ENCODE measurements at places on chromosomes 5 and 9.

- no peak for DNase-seq
These were observed 70.1 kb downstream of the RFX3 start for GRCh38 chr9:3455717-3456116.

DNA sequence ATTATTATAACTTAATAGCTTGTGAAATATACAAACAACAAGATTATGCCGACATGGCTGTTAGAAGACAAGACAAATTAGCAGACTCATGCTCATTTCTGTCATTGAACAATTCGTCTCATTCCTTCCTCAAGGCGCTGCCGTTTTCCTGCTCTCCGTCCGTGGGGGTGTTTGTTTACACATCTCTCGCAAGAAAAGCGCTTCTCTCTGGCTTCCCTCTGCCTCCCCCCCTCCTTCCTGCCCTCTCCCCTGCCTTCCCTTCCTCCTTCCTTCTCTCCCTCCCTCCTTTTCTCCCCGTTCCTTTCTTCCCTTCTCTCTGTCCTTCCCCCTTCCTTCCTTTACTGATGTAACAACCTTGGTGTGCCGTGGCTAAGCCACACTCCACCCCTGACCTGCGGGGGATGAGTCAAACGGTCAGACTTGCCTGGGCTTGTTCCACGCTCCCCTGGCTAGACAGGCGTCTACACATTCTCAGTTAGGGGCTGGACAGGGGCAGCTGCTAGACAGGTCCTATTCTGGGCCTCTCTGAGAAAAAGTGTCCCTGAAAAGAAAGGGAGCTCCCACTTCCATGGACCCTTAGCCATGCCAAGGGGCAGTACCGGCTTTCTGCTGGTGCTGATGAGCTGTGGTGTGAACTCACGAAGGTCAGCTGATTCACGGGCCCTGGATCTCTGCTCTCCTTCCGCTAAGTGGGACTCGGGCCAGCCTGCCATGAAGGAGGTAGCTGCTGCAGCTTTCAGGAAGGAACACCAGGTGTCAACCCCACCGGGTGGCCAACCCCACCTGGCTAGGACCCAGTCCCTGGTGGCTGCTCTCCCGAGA, 32.0 kb upstream of the SPTLC1 start:
- DNase-seq: no peak

GRCh38 chr9:113528811-113529210, 65.3 kb downstream of the RGS3 start:
- DNase-seq: no peak

DNA sequence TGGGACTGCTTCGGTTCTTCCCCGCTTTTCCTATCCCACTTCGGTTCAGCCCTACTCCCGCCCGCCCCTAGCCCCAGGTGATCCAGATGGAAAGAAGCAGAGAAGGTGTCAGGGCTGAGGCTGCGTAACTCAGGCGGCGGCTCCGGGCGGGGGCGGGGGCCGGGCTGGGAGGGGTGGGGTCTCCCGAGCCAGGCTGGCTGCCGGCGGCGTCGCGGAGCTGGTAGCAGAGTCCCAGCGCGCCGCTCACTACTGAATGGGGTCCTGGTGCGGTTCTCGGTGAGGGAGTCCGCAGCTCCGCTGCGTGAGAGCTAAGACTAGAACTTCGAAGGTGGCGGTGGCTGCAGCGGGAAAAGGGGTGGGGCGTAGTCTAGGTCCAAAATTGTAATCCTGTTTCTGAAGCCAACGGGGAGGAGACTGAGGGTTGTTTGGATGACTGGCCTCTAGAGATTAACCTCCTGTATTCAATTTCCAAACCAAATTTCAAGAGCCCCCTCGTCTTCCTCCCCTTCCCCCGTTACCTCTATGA, 1.4 kb downstream of the PRR16 start:
- no peak for DNase-seq

GRCh38 chr9:135701959-135702721, at the start of gene KCNT1:
Gene KCNT1, plus strand, starts transcription at chr9:135702185. Its CDS starts 74 bp downstream, at chr9:135702259.
- no peak for DNase-seq

- DNase-seq: no peak
These were observed 76.8 kb downstream of the MVB12B start for GRCh38 chr9:126403397-126403796.

- DNase-seq: no peak
These were observed 479.5 kb downstream of the TAF11L14 start for GRCh38 chr5:18113721-18114120.

GRCh38 chr5:64166201-64166959, 737 bp downstream of the RNF180 start:
- DNase-seq: peak; percentile 18

DNA sequence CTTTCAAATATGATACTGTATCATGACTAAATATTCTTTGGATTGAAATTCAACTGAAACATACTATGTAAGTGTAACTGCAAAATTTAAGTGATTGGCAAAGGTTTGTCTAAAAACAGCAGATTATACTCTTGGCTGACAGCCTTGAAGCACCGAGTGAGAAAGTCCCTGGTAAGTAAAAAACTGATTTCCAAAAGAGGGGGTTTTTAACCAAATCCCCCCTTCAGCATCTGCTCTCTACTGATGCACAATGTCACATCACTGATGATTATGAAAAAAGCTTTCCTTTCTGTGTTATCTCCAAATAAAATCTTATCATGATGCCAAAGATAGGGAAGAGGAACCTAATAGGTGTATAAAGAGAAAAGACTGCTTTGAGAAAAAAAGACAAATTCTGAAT, 141.0 kb downstream of the MEF2C start:
- DNase-seq: no peak

DNA sequence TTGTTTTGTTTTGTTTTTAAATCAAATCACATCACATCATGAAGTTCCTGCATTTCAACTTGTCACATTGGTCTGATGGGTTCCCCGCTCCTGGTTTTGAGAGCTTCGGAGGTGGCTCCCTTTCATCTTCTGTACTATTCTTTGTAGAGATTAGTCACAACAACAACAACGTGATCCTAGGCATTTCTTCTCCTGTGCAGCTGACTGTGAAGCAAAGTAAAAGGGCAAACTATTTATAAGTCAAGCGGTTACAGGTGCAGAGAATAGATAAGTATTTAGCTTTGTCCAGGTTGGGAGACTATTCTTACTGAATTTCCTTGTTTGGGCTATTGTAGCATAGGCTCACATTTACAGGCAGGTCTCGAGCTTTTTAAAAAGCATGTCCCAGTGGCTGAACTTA, 197.7 kb upstream of the CDKN2B start:
- no peak for DNase-seq

All from midbrain (tissue), 1 donor.